ENCODE measurements at places on chromosomes 7 and 10.

GRCh38 chr10:47243791-47244190, 56.2 kb upstream of the GDF10 start:
- no peak for DNase-seq

DNA sequence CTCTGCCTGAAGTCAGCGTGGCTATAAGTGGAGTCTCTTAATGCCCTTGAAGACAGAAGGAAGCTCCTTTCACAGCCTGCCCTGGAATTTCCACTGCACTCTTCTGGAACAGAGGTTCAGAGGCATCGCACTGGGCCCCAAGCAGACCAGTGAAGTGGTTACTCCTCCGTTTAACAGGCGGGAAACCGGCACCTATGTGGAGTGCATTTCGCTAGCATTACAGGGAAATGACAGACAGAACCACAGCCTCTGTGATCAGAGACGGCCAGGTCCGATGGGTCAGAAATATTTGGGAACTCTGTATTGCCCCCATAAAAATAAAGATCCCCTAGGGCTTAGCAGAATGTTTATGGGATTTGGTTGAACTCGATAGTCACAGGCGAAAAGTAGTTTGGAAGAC, 406.9 kb upstream of the PRKCQ start:
- DNase-seq, result no peak

- no peak for DNase-seq
These were observed 933.0 kb upstream of the ZNF722 start for GRCh38 chr7:63065684-63066083.

GRCh38 chr10:69047111-69047832, 40.6 kb upstream of the SRGN start:
- DNase-seq, result no peak

- no peak for DNase-seq
These were observed 1057.5 kb downstream of the NRG3 start for GRCh38 chr10:82932451-82932850.

DNA sequence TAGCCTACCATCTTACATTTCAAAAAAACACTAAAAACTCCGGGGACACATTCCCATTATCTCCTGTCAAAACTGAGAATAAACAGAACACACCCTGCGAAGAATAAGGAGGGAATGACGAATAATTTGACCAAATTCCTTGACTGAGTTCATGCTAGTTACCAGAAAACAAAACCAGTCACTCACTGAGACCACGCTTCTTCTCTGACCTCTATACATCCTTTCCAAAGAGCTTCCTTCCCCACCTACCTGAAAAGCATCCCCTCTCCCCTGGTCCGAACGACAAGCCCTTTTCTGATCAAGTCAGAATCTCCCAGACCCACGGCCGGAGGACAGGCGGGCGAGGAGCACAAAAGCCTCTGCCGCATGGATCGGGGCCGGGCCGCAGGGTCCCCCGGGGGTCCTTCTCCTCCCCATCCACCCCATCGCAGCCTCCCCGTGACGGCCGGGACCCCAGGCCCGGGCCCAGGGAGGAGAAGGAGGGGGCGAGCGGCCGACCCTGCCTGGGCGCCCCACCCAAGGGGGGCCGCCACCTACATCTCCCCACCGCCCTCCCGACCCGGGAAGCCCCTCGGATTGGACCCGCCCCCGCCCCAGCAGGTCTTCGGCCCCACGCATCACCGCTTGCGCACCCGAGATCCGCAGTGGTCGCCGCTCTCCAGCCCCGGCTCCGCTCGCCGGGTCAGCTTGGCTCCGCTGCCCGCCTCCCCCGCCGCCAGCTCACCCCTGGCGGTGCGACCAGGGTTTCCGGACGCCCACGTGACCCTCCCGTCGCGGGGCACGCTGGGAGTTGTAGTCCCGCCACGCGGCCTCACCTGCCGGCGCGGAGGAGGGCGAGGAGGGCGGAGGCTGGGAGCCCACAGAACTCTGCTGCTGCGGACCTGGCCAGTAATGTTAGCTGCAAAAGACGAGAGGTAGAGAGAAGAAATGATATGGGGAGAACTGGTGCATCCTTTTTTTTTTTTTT, at the start of gene SLC37A3:
Gene SLC37A3, minus strand, starts transcription at position 747 of the 967 bp plus-strand sequence. CDS start 16,004 bp downstream, outside the sequence.
- DNase-seq, result peak; percentile 28

- DNase-seq, result no peak
These were observed at the start of gene NKX6-2 for GRCh38 chr10:132785723-132786475. Gene NKX6-2 (minus strand): TSS chr10:132786147. CDS start chr10:132785948, 199 bp downstream.

GRCh38 chr7:135844903-135845302, 96.3 kb upstream of the FAM180A start:
- no peak for DNase-seq

- no peak for DNase-seq
These were observed 73.9 kb upstream of the PDGFA start for GRCh38 chr7:593324-594115.

- DNase-seq, result no peak
These were observed 254.1 kb upstream of the PFKP start for GRCh38 chr10:2813286-2813685.

- no peak for DNase-seq
These were observed 4.7 kb downstream of the CDNF start for GRCh38 chr10:14833106-14833505.

GRCh38 chr7:17467386-17467945, 169.0 kb downstream of the AHR start:
- DNase-seq, result no peak

- DNase-seq, result no peak
These were observed 252.6 kb upstream of the INHBA start for GRCh38 chr7:41955451-41955850.

DNA sequence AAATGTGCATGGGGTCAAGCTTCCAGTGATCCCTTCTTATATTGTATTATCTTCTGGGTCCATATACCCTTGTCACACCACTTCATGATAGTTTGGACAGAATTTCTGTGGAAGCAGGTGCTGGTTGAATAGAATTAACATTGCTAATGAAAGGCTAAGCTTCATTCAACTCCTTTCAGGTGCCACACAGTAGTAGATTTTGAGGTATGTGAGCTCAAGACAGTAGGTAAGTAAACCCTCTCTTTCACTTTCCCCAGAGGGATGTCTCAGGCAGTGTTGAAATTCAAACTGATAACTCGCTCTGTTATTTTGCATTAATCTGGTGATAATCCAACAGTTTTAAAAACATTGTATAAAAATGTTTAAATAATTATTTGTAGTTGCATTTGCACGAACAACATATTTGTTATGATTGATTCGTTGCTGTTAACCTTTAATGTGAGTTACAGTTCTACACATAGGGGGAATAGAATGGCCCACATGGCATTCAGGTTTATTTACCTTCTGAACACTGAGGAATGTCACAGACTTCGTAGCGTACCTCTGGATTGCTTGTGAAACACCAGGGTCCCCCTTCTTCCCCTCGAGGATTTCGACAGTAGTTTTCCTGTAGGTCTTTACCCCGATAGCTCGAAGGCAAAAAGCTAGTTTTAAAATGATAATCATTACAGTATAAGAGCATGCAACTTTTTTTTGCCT, 18.1 kb downstream of the HGF start:
- DNase-seq, result no peak

GRCh38 chr10:116947841-116948529, 57.0 kb downstream of the SHTN1 start:
- no peak for DNase-seq

DNA sequence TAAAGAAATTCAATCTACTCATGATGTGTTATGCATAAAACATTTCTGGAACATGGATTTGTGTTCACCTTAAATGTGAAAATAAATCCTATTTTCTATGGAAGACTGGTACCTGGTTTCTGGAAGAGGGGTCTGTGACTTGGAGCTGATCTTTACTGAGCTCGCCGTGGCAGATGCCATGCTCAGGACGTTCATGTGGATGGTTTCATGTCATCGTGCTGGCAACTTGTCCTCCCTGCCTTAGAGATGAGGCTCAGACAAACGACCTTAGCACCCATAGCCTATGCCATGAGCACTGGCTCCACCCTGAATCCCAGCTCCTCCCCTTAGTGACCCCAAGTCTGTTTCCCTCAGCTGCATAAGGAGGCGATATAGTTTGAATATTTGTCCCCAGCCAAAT, 7.3 kb downstream of the PPIF start:
- DNase-seq, result no peak

- no peak for DNase-seq
These were observed 123.3 kb downstream of the WDFY4 start for GRCh38 chr10:48807791-48808470.

DNA sequence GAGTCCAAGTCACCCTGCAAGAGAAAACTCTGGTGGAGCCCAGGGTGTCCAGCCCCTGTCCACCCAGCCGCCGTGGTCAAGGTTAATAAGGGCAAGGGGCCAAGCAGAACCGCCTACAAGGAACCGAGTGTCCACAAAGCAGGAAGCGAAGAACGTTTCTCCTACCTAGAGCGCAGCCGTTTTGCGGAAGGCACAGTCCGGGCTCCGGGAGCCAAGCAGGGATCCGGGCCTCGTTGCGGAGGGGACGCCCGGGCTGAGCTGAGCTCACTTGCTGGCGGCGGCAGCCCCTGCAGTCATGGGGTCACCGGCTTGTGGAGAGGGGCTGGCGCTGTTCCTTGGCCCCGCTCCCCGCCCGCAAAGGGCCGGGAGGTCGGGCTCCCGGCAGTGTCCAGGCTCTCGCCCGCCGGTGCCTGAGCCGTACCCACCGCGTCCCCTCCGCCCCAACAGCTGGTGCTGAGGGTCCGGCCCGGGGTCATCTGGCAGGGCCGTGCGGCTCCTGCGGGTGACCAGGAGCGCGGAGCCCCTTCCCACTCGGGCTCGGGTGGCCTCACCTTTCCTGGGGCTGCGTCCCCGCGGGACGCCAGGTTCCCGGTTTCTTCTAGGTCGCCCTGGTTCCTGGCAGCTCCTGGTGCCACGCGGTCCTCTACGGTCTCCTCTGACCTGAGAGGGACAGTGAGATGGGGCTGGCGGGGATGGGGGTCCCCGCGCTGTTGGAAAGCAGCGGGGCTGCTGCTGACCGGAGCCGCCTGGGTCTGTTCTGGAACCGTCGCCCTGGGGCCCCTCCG, 14.0 kb upstream of the ZNF273 start:
- no peak for DNase-seq

- DNase-seq, result no peak
These were observed at the start of gene RELN for GRCh38 chr7:103989200-103989784. Gene RELN (minus strand): TSS chr7:103989658. CDS start chr7:103989356, 302 bp downstream.

DNA sequence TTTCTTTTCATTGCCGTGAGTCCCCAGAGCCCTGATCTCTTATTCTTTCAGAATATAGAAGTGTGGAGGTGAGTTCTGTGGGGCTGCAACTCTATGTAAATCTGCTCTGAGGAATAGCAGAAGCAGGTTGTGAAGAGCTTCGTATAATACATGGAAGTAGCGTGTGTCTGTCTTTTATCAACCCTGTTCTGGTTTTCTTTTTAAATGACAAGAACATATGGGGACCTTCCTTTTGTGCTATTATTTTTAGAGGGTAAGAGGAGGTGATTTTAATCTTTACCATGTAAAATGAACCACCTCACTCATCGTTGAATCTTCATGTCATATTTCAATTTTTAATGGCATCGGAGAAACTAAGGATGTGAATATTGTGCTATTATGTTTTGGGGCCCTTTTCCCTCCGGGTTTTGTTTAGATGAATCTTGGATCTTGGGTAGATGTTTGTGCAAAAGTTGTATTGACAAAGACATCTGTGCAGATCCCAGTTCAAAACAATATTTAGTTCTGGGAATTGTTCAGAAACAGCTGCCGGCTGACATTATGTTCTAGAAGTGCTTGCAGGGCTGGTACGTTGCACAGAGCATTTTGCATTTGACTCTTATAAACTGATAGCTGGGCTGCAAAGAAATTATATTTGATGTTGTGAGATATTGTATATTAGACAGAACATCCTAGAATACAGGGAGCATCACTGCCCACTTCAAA, 46.7 kb downstream of the PLXDC2 start:
- DNase-seq, result no peak

DNA sequence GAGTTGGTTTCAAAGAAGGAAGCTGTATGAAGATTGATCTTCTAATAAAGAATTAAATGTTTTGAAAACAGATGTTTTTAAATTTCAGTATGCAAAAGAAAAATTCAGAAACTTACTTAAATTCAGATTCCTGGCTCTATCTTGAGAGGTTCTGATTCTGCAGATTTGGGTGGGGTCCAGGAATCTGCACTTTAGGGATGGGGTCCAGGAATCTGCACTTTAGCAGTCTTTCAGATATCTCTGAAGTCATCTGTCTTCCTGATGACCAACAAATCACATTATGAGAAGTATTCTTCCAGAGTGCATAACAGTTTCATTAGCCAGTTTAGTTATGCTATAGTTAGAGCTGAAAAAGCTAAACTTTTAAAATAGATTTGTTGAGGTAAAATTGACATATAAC, 24.1 kb downstream of the ABRAXAS2 start:
- no peak for DNase-seq

- DNase-seq, result no peak
These were observed 2.6 kb downstream of the NKX6-2 start for GRCh38 chr10:132783165-132783939.

DNA sequence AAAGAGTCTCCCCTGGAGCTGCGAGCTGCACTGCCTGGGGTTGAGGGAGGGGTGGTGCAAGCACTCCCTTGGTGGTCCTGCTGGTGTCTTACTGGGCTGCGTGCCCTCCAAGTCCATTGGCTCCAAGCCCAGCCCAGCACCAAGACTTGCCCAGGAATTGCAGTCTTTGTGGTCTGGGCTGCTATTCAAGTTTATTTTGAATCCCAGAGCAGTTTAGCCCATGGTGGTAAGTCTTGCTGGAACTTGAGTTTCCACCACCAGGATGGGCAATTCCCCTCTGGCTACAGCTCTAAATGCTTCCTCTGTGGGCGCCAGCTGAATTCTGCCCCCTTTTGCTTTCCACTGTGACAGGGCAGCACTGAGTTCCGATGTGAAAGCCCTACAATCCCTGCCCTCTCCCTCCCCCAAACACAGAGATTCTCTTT, 25.1 kb downstream of the GALNT11 start:
- DNase-seq, result no peak

DNA sequence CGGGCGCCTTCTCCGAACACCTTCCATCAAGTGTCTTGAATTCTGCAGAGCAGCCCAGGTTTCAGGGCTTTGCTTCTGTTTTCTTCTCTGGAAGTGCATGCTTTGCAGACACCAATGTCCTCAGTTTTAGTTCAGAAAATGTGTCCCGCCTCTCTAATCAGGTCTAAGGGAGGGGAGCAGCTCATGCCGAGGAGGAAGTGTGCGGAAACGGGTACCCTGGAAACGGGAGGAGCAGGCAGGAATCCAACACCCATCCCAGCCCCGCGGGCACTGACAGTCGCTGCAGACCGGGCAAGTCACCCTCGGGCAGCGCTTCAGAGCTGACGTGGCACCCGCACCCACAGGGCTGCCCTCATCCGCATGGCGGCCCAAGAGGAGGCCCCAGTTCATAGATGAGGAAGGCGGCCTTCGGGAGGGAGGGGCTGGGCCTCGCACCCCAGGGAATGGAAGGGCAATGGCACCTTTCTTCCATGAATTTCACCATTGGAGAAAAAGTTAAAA, 338.7 kb downstream of the DNAJB6 start:
- no peak for DNase-seq

- peak; percentile 67 for DNase-seq
These were observed 79.9 kb upstream of the RHEB start for GRCh38 chr7:151599401-151600227.

Measured in amniotic stem cell (primary cell).